Renal cortical epithelial cell (primary cell): ENCODE measurements at places on chromosomes 2 and 18.

- DNase-seq, result no peak
Observed at GRCh38 chr2:28590496-28591301, 94.8 kb downstream of the PLB1 start.

GRCh38 chr2:241733391-241734207 is 831 bp upstream of the D2HGDH start:
- DNase-seq, result no peak

DNA sequence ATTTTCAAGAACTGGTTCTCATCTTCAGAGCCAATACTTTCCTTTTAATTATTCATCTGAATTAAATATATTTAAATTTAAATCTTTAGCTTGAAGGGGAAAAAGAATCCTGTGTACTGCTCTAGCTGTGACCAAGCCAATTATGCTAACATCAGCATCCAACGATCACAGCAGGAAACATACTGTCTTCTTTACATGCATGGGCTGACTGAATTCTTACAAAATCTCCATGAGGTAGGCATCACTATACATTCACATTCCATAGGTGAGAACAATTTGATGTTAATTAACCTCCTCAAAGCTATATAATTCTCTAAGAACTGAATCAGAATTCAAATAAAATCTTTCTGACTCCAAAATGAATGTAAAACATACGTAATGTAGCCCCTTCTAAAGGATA is 118.8 kb upstream of the MAP2 start:
- no peak for DNase-seq

DNA sequence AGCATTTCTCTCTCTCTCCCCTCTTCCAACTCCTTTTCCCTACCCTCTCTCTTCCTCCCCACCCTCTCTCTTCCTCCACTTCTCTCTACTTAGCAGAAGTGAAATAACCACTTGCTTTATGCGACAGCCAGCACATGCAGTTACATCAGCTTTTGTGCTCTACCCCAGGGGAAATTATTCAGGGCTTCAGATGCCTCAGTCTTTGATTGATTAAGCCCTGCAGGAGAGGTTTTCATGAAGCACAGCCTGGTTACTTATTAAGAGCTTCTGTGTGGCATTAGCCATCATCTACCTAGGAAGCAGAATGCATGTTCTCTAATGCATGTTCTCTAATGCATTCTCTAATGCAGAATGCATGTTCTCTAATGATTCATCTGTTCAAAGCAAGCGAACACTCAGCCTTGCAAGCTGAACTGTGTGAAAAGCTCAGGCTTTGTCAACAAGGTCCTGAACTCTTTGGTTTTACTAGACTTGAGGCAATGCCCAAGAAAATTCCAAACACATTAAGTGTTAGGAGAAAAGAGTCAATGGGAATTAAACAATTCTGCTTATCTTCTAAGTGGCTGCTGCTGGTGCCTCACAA is 56.1 kb downstream of the LHCGR start:
- DNase-seq, result peak; percentile 95

GRCh38 chr2:166436189-166436588 is 57.9 kb downstream of the SCN7A start:
- no peak for DNase-seq

GRCh38 chr2:188308483-188308882 is 16.8 kb downstream of the GULP1 start:
- no peak for DNase-seq

DNA sequence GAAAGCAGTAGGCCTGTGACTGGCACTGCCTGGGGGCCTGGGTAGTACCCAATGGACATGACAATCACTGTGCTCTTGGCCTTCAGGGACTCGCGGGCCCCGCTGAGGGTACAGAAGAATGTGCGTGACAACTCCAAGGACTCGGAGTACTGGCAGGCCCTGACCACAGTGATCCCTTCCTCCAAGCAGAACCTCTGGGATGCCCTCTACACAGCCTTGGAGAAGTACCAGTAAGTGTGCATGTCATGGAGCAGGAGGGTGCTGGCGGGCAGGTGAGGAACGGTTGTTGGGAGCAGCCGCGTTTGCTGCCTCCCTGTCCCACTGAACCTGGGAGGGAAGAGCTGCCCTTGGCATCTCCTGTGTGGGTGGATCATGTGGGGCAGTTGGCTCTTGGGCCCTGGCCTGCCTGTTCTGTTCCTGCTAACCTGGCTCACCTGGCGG is 23.3 kb downstream of the OTOF start:
- no peak for DNase-seq

DNA sequence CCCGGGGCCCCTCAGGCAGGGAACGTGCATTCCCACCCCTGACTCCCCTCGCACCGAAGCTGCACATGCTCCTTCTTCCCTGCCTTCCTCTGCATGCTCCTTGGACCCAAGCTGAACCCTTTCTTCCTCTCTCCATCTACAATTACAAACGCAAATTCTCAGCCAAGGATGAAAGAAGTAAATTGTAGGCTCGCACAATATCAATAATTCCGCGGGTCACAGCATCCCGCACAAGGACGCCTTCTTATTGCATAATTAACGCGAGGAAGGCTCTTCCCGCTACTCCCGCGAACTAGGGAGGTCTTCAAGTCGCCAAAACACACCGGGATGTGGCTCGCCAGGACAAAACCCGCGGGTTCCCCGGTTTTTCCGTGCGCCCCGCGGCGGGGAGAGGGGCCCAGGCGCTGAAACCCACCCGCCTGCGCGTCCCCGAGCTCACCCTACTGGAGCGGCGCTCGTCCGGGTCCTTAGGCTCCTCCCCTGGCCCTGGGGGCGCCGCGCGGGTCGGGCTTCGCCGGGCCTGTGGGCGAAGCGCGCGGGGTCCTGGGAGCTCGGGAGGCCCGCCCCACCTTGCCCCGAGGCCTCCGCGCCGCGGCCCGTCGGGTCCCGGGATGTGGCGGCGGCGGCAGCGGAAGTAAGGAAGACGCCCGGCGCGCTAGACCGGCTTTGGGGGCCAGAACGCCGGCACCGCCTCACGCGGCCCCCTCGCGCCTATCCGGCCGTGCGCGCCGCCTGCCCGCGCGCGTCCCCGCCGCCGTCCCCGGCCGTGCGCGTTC is at the start of gene CHST10:
Gene CHST10, minus strand, starts transcription at position 734 of the 776 bp plus-strand sequence. CDS start 10,993 bp downstream, outside the sequence.
- peak; percentile 11 for DNase-seq

- DNase-seq, result peak; percentile 98
Observed at GRCh38 chr2:28280619-28281018, 112.0 kb upstream of the FOSL2 start.

DNA sequence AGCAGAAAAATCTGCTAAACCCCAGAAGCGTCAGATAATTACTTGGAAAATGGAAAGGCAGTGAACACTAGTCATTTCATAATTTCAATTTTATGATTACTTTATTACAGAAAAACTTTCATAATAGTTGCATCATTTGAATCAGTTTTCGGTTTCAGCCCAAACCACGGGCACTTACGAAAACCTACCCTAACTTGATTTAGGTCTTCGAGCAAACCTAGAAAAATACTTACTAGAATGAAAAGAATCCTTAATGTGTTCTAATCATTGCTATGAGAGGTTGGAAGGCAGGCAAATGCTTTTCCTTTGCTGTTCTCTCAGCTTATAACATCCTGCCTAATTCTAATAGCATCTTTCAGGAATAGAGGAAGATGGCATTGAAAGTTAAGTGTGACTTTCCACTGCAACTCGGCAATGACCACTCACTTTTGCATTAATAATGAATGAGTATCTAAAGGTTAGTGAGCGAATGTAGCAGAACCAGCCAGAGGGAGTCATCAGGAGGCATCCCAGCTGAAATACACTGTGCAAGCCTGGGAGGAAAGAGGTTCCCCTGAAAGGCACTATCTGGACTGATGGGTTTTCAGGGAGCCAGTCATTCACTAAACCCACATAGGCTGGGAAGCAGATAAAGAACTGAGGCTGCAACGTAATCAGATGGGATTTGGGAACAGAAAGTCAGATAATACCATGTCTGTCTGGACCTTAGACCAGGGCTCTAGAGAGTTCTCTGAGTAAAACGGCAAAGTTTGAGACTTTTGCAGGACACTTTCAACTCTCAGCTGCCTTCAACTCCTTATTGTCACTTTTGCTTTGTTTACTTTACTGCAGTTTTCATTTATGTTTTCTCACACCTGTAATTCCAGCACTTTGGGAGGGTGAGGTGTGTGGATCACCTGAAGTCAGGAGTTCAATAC is 520.8 kb downstream of the RNF144A start:
- no peak for DNase-seq

- peak; percentile 69 for DNase-seq
Observed at GRCh38 chr2:96868555-96869280, 1.2 kb downstream of the SEMA4C start.

- DNase-seq, result no peak
Observed at GRCh38 chr2:109342930-109343329, 213.9 kb downstream of the SH3RF3 start.

- no peak for DNase-seq
Observed at GRCh38 chr2:197294260-197294659, 16.3 kb downstream of the ANKRD44 start.

DNA sequence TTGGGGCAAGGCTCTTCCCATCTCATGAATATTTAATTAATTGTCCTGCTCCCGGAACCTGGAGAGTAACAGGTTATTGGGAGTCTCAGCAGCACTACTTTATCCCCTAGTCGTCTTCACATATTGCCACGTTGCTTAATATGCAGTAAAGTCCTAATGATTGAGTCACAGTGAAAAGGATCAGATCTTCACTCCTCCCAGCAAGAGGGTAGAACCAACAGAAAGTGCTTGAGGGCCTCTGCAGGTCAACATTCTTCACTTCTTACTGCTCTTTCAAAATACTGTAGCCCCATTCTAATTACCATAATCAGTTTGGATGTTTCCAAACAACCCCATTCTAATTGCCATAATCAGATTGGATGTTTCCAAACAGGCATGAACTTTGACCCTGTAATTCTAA is 801.0 kb downstream of the LRRTM4 start:
- no peak for DNase-seq

- DNase-seq, result peak; percentile 87
Observed at GRCh38 chr2:119545754-119546446, 1.7 kb downstream of the CFAP221 start.

DNA sequence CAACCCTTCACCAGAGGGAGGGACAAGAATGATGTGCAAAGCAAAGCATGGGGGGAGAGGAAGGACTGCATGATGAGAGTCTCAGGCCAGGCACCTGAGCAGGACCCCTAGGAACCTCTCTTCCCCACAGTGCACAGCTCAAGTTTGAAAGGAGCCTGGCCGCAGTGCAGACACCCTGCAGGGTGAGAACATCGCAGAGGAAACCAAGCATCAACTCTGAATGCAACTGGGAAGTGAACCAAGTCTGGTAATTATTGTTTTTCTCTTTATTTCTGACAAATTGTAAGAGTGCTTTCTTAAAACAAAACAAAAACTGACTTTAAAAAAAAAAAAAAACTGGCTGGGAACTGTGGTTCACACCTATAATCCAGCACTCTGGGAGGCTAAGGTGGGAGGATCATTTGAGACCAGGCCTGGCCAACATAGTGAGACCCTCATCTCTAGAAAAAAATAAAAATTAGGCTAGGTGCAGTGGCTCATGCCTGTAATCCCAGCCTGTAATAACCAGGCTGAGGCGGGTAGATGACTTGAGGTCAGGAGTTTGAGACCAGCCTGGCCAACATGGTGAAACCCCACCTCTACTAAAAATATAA is 15.3 kb downstream of the NPC1 start:
- DNase-seq, result no peak

DNA sequence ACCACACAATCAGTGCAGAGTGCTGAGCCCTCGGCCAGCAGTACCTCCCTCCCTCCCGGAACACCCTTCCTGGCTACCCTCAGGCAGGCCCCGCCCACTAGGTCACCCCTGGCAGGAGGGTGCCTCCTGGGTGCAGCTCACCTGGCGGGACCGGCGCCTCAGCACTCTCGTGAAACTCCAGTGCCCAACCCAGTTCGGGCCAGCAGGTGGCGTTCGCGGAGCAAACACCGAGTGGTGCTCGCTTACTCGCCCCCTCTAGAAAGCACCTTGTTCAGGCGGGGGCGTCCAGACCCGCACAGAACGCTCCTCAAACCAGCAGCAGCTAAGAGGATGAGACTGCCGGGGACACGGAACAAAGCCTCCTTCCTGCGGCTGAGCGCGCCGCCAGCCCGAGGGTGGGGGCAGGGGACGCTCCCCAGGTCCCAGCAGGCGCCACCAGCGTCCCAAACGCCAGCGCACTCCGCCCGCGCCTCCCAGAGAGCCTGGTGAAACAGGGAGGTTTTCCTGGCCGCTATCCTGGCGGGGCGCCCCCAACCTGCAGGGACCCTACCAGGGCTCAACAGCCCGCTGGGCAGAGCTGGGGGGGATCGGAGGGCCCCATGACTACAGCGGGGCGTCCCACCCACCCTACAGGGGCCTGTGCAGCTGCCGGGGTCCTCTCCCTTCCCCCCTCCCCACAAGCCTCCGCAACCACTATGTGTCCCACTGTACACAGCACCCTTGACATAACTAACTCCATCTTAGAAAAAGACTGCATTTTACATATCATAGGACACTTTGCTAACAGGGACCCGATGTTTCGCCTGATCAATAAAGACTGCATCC is 44.7 kb downstream of the MRPS5 start:
- DNase-seq, result peak; percentile 46

DNA sequence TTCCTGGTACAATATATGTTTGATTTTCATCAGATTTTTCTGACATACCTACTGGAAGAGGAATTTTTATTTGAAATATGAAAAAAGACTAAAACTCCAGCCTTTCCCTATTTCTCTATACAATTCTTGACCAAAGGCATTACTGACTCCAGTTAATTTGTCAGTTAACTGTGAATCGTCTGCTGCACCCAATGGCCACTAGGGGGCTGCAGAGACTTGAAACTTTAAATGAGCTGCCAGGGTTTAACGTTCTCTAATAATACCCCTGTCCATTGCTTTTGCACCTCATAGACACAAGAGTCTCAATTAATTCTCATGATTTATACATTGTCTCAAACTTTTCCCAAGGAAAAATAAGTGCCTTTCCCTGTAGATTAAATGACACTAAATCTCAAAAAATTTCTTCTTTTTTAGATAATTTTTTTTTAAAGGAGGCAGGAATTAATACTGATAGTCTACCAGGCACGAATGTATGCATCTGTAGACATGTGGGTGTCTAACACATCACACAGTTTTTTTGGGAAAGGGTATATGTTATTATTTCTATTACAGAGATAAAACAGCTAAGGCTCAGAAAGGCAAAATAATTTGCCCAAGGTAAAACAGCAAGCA is 1.8 kb upstream of the ALK start:
- peak; percentile 64 for DNase-seq
